Cortex of kidney (tissue), 1 donor: ENCODE measurements at places on chromosomes 7 and 10.

DNA sequence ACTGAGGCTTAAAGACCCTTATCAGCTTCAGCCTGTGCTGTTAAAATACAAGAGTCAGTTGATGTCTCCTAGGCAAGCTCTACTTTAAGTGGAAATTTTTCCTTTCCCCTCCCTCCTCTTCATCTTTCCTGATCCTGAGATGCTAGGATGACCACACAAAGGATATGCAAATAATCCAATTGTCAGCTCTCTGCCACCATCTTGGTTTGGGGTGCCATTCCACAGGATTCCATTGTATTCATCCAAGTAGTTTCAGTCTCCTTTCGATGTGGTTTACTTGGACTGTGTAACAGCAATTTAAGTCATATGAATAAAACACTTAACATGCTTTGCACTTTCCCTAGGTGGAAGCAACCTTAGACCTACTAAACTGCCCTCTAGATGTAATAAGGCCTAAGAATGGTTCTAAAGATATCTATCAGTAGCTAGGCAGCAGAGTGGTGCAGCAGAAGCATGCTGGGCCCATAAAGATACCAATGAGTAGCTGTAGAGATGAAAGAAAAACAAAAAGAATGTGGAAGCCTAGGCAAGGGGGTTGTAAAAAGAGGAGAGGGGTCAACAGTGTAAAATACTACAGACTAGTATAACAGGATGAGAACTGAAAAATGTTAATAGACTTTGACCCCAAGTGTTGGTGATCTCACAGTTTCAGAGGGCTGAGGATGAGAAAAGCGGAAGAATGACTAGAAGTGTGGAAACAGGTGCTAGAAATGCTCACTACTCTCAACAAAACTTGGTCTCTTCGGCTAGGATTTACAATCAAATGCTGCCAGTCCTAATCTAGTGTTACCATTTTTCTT is 2.4 kb upstream of the CFAP69 start:
- no peak for DNase-seq

- DNase-seq = no peak
Observed at GRCh38 chr10:88232983-88233543, 350.1 kb downstream of the RNLS start.

- DNase-seq = no peak
Observed at GRCh38 chr7:49644396-49645166, 128.9 kb upstream of the VWC2 start.

DNA sequence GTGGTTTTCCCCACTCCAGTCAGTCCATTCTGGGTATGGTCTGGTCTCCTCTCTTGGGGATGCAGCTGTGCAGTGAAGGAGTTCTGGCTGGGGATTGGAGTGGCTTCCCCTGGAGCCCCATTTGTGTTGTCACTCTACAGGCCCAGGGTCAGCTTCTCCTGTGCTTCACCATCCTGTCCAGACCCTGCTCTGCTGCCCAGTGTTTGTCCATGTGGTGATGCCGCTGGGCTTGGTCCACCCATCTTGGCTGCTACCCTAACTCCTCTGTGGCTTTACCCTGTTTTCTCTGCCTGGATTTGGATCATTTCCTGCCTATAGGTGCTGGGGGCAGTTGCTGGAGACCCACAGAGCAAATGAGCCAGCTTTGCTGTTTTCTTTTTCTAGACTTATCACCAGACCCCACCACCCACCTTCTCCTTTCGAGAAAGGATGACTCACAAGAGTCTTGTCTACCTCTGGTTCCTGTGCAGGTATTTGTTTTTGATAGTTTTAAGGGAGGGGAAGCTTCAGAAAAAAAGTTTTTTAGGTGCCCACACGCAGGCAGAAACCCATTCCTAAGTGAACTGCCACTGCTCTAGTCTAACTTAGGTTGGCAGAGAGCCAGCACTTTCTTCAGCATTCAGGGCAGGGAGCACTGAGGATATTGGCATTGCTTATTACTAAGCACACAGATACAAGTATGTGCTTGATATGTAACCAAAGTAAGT is 8.5 kb downstream of the ZDHHC16 start:
- no peak for DNase-seq

- DNase-seq = no peak
Observed at GRCh38 chr10:5184987-5185775, at the start of gene AKR1C8. AKR1C8 (minus strand) TSS chr10:5185150; CDS start chr10:5185104, 46 bp downstream.

- no peak for DNase-seq
Observed at GRCh38 chr10:101467286-101467770, 113.4 kb downstream of the BTRC start.

DNA sequence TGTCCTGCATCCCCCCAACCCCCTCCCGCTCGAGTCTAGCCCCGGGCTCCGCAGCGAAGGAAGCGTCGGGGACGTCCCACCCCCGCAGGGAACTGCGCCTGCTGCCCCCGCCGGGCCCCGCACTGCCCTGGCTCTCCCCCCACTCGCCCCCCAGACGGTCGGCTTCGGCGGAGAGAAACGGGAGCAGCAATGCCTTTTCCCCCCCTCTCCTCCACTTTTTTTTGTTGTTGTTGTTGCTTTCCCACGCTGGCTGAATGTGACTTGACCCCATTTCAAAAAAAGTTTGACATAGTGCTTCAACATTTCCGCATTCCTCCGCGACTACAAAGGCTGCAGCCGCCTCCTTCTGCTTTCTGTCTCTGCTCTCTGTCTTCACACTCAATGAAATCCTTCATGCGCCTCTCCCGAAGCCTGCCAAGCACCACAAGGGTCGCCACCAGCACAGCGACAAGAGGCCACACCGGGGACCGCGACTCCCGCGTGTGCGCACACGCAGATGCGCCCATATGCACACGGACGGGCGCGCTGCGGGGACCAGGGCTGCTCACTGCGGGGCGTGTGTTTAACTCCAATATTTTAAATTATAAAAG is 1.0 kb downstream of the CDK6 start:
- no peak for DNase-seq

- DNase-seq = no peak
Observed at GRCh38 chr10:131021246-131021895, 290.1 kb downstream of the TCERG1L start.

DNA sequence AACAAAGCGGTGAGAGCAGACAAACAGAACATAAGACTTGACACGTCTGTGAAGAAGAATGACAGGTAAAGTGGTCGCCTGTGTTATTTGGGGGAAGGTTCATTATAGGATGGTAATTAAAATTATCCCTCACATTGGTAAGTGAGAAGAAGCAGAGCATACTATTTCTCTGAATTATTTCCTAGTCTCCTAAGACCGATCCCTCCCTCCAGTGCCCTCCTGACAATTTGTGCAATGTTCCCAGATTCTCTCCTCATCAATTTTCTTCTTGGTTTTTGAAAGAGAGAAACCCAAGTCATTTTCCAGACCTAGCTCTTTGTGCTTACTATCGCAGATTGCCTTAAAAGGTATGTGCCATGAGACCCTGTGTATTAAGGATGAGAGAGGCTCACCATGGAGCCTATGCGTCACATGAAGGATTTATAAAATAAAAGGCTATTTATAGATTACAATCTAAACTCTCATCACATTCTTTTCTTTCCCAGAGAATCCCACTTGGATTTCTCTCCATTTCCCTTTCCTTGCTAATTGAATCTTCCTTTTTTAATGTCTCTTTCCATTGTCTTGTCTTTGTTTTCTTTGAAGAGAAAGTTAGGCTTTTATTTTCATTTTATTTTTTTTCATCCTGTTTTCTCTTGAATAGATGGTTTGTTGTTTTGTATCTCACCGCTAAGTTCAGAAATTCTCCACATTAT is 112.0 kb downstream of the PPP1R3A start:
- DNase-seq = no peak

GRCh38 chr10:104925232-104925851 is 284.3 kb downstream of the SORCS3 start:
- DNase-seq = no peak

- no peak for DNase-seq
Observed at GRCh38 chr10:79298403-79299244, 48.6 kb upstream of the PPIF start.

- DNase-seq = no peak
Observed at GRCh38 chr7:29322023-29322712, 127.6 kb downstream of the CHN2 start.

GRCh38 chr7:13099154-13099795 is 411.8 kb downstream of the ARL4A start:
- no peak for DNase-seq

DNA sequence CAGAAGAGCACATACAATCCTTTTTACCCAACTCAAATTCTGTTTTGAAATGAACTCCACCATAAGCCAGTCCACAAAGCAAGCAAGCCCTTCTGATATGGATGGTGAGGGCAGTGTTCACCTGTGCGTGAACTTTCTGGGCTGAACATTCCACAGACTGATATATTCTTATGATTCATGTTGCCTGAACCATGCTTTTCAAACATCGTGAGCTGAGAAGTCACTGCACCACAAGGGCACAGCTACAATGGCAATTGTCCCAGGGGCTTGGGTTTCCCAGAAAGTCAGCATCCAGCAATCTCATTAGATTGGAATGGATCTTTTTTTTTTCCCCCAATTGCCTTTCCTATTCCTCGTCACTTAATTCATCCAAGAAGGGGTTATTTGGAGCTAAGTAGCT is 86.9 kb upstream of the ZNF438 start:
- DNase-seq = no peak

- DNase-seq = no peak
Observed at GRCh38 chr7:157502701-157503111, 165.9 kb downstream of the DNAJB6 start.

GRCh38 chr7:7921830-7922229 is 46.8 kb upstream of the GLCCI1 start:
- DNase-seq = no peak

- no peak for DNase-seq
Observed at GRCh38 chr7:155786491-155786890, 25.8 kb downstream of the SHH start.

- no peak for DNase-seq
Observed at GRCh38 chr10:28734938-28735759, 57.8 kb downstream of the BAMBI start.

- no peak for DNase-seq
Observed at GRCh38 chr7:135348493-135348892, 114.9 kb downstream of the STRA8 start.

DNA sequence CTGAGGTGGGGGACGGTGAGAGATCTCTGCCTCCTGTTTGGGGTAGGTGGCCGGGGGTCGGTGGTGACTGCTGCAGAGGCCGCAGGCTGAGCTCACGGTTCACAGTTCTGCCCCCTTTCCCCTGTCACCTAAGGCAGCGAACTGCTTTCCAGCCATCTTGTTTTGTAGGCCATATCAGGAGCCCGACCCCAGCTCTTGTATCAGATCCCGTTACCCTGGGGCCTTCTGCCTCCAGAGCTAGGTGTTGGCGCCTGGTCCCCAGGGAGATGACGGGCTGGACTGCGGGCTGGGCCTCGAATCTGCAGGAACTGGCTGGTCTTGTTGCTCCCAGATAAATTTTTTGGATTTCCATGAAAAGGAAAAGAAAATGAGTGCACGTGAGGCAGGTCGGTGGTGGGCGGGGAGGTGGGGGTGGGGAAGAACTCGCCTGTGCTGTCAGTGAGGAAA is 183.0 kb downstream of the DNAJB6 start:
- DNase-seq = no peak

GRCh38 chr7:74101061-74101681 is 17.6 kb downstream of the LIMK1 start:
- no peak for DNase-seq

- no peak for DNase-seq
Observed at GRCh38 chr10:59265141-59265540, 88.7 kb downstream of the PHYHIPL start.

DNA sequence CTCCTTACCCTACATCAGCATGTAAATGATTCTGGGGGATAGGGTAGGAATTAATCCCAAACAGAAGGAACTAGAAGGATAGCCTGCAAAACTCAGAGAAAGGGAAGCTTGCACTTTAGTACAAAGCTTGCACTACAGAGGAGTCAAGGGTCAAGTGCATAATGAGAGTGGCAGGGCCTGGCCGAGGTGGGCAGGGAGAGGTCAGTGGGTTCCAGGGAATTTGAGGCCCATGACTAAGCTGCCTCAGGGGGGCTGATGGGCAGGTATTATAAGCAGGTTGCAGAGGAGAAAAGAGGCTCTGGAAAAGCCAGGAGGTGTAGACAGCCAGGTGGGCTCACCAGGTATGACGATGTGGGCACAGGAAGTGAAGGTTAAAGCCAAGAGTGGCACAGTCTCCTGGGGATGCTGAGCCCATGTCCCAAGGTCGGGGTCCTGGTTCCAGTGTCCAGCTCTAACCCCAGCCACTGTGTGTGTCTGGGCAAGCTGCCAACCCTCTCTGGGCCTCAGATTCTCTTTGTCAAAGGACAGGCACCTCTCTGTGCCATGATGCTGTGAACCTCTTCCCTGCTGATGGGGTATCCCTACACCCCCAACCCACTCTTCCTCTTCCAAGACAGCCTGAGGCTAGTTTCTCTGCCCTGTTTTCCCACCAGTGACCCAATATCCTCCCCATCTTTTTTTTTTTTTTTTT is 32.0 kb upstream of the ELN start:
- no peak for DNase-seq

GRCh38 chr7:6032167-6032566 is 991 bp downstream of the ANKRD61 start:
- DNase-seq = no peak

DNA sequence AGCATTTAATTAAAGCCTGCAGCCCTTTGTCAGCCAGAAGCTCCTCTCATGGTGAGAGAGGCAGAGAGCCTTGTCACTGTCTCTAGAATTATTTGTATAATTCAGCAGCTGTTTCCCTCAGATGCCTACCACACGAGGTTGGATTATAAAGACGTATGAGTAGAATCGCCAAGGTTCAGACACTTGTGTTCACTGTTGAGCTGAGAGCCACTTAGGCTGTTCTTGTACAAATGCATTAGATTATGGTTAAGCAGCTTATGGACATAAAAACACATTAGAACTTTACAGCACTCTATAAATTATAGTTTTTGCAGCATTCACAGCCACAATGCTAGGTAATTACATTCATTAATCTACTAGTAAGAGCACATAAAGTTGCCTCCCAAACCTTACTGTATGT is 282.6 kb downstream of the AUTS2 start:
- DNase-seq = no peak

- DNase-seq = no peak
Observed at GRCh38 chr7:101058355-101058754, 26.9 kb upstream of the TRIM56 start.

- DNase-seq = no peak
Observed at GRCh38 chr7:130232209-130232608, 24.5 kb downstream of the SSMEM1 start.

- no peak for DNase-seq
Observed at GRCh38 chr10:48878091-48878490, 61.5 kb downstream of the LRRC18 start.

DNA sequence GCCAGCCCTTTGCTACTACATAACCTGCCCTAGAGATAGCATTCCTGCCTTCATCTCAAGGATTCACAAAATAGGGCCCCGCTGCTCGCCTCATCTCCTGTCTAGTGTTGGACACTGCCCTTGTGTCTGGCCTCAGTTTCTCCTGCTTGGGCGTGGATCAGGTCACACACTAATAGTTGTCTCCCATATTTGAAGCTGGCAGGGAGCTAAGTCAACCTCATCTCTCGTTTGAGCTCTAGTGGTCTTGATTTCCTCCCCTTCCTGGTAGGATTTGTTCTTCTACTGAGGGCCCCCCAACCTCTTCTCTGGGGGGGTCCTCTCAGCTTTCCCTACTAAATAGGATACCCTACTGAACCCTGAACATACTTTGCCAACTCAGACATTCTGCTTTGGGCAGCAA is 42.2 kb downstream of the ADCYAP1R1 start:
- no peak for DNase-seq
